ENCODE measurements at places on chromosomes 1 and 21. TPM values are rescaled to one million over a fixed set of nuclear protein-coding genes. Genes with fewer than 3 reads are reported as not detected.

DNA sequence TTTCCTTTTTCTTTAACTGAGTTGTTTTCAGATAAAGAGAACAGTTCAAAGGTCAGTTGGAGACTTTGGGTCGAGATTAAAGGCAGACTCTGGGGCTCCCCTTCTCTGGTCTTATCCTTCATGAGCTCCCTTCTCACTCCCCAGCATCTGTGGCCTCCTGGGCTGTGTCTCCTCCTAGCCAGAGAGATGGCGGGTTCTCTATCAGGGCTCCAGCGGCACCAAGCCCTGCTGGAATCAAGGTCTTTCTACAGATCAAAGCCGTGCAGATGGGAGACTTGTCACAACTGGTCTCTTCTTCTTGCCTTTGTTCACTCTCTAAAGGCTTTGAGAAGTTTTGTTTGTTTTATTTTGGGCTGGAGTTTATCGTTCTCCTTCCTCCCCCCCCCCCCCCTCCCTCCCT lies 373.7 kb upstream of the C1orf174 start:
- DNase-seq = no peak

Gene LGR6
- 2.8 TPM for total RNA-seq

DNA sequence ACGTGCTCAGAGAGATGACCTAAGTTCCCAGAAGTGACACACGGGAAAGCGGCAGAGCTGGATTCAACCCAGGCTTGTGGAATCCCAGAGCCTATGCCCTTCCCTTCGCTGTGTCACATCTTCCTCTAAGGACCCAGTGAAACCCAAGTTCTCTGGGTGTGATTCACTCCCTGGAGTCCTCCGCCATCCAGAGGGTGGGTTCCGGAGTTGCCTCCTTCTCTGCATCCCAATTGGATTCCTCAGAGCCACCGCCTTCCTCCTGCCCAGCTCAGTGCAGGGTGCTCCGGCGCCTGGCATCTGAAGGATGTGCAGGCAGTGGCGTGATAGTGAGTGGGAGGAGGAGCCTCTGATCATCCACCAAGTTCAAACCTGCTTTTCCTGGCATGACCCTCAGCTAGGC lies 20.7 kb upstream of the RCC2 start:
- no peak for DNase-seq

Gene RNU1-2
- under 0.01 TPM for total RNA-seq

DNA sequence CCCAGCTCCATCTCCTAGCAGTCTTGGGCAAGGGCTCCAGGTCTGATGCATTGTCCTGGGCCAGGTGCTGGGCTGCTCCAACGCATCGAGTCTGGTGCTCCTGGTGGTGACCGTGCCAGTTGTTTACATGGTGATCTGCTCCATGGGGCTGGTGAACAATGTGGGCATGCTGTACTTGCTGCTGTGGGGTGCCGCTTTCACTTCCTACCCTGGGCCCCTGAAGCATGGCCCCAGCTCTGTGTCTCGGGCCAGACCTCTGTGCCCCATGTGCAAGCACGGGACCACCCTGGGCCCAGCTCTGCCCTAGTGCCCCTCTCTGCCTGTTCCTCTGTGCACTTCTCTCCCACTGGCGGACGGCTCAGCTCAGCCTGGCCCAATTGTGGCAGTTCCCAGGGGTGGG lies 119.4 kb downstream of the MAST2 start:
- DNase-seq = no peak

- DNase-seq = no peak
Measured at GRCh38 chr1:22122273-22123070, 20.4 kb downstream of the WNT4 start.

Gene CD1D
- total RNA-seq = 1.9 TPM

DNA sequence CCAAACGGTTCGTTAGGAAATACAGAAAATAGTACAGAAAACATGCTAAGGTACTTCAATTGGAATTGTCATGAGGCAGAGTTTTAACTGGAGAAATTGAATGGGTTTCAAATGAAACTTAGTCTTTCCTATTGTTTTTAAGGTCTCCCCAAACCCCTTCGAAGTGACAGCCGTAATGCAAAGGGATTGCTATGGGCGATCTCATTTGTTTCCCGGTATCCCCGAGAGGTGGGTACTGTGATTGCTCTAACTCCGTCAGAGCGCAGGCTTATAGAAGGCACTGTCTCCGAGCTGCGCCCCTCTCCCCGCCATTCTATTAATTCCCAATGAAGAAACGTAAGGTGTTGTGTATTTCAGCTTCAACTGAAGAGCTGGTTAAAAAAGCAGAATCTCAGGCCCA lies 22.0 kb upstream of the RNF187 start:
- no peak for DNase-seq

Gene TBX19
- total RNA-seq = 0.54 TPM

Gene HSF2BP
- 0.33 TPM for total RNA-seq

DNA sequence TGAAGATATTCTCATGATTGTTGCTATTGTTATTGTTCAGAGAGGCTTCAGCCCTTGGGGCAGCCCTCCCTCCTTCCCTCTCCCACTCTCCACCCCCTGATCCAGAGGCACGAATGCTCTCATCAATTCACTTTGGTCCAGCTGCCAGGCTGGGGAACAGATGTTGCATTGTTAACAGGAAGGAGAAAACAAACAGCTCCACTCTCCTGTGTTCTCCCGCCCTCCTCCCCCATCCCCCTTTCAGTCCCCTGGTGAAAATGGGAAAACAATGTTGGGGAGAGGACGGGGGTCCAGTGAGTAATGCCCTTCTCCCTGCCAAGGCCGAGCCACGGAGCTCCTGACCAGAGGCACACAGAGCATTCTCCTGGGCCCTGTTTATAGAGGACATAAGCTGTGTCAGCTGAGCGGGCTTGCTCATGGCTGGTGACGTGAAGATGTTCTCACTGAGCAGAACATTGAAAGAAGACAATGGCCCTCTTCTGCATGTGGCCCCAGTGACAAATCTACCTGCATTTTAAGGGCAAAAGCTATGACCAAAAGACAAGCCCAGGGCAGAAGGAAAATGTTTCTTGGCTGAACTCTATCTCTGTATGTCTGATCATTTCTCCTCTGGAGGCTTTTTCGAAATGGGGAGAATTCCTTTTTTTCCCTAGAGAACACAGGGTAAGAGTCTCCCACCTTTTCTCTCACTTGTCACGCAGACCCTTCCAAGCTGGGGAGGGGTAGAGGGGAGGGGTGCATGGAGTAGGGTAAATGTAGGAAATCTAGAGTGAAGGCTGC lies 111.7 kb downstream of the GLUL start:
- no peak for DNase-seq

- DNase-seq = no peak
Measured at GRCh38 chr1:43062527-43063095, 103.9 kb upstream of the SLC2A1 start.

DNA sequence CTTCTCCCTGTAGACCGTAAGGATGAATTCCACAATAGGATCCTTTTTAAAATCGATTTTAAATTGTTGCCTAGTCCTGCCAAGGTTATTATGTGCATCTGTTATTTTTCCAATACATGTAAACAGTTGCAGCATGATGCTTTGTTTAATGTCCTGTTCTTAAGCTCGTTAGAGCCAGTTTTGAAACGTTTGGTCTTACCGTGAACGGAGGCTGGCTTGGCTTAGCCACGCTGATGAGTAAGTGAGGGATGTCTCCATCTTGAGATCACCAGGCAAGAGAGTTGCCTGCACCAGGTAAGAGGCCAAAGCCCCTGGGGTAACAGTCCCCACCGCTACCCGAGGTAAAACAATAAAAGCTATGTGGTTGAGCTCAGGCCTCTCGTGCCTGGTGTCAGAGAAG lies 17.3 kb downstream of the CSTB start:
- no peak for DNase-seq

DNA sequence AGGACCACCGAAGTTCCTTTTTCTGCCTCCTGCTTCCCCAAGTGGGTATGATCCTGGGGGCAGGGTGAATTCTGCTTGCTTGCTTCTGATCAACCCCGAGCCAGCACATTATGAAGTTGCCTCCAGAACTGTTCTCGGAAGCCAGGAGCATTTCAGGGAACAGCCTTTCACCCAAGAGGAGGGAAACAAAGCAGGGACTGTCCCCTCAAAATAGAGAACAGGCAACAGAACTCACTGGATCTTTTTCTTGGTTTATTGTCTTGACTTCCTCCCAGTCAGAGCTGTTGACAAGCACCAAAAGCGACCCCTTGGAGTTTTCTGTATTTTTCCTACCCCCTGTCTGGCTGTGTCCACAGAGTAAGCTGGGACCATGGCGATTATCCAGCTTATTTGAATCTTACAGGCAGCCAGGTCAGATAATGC lies 258.3 kb upstream of the SGIP1 start:
- DNase-seq = no peak

DNA sequence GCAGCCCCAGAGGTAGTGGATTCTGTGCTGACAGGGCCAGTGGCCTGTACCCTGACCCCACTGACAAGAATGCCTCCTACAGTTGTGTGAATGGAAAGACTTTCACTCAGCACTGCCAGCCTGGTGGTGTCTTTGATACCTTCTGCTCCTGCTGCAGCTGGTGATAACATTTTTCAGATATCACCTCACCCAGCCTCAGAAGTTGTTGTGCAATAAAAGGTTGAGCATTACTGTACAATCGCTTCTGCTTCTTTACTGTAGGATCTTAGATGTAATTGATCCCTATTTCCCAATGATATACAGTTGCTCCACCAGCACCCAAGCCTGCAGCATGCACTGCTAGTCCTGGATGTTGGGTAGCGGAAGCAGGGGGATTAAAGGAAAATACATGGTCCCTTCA lies 4.8 kb upstream of the CHIA start:
- DNase-seq = no peak

DNA sequence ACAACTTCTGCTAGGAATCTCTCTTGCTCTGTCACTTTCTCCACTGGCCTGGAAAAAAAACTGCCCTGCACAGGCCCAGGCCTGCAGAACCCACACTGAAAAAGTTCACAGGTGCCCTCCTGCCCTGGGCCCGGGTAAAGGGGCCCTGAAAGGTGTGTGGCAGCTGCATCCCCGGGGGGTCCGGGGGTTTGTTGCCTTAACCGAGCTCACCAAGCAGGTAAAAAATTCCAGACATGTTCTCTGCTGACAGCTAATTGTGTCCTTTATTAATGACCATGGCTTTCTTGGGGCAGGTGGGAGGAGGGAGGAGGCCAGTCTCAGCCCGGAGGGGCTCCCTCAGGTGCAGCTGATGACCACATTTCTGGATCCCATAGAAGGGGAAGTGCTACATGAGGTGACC lies 122.9 kb downstream of the LACTBL1 start:
- DNase-seq = peak; percentile 56

- DNase-seq = no peak
Measured at GRCh38 chr1:25756215-25756614, 43.8 kb upstream of the SELENON start.

GRCh38 chr1:172602706-172603105 lies 56.2 kb upstream of the FASLG start:
- DNase-seq = no peak

- DNase-seq = no peak
Measured at GRCh38 chr1:229689904-229690303, 63.9 kb downstream of the URB2 start.

GRCh38 chr1:165857046-165857801 lies 29.8 kb downstream of the UCK2 start:
- no peak for DNase-seq

Gene SMIM1
- total RNA-seq = 20.2 TPM

GRCh38 chr1:13643017-13643416 lies 57.0 kb upstream of the PRDM2 start:
- DNase-seq = no peak

- no peak for DNase-seq
Measured at GRCh38 chr1:5691795-5692509, 300.3 kb downstream of the NPHP4 start.

Gene TENT5C
- total RNA-seq = 29.1 TPM

DNA sequence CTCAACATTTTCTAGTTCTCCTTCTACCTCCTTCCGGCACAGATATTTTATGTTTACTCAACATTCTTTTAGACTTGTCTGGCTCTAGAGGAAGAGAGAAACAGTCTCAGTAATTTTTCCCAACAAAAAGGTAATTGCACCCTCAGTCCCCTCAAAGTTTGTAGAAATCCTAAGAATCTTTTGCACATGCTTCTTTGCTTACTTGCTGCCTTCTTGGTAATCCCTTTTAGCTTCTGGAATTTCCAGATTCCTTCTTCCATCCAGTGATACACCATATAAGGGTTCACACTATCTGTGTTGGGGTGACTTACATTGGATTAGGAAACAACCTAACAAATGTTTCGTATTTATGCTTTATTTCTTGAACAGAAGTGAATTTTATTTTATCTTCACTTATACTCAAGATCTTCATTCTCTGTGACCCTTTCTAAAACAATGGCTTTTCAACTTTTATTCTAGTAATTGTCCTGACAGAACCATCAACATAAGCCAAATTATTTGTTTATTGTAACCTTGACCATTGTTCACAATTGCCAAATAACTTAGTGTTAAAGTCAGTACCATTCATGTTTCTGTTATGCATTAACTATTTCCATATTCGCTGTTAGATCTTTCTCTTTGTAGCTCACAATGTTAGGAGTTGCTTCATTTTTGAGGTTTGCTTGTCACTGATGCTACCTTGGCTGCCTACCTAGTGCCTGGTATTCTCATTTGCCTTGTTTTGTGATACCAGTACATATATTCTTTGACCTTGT lies 238.1 kb downstream of the HMCN1 start:
- DNase-seq = no peak

Measured in thyroid gland (tissue), 4 donors.